NCI-H1694 treated with DMSO at 0.1 percent for 48 hours (cell line): ENCODE measurements at places on chromosomes 5 and 9.

- no peak for DNase-seq
These were observed 77.3 kb upstream of the CTSL start for GRCh38 chr9:87648606-87649005.

GRCh38 chr9:126386088-126386487 is 59.5 kb downstream of the MVB12B start:
- no peak for DNase-seq

- no peak for DNase-seq
These were observed 46.3 kb downstream of the DROSHA start for GRCh38 chr5:31485376-31486207.

GRCh38 chr5:78974011-78974410 is 11.1 kb downstream of the ARSB start:
- DNase-seq, result peak; percentile 13

DNA sequence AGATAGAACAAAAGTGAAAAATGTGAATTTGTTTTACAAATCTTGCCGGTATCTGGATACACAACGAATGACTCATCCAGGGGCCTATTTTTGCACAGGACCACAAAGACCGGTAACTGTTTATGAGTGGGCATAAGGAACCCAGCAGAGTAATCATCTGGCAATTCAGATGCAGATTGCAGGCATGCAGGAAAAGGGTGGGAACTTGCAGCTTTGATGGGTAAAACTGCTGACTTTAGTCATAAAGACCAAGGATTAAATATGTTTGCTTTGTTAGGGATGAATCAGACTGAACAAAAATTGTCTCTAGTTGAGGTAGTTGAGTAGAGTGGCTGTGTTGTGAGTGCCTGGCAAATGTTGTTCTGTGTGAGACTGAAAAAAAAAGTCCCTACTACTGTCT is 309.6 kb upstream of the CCNH start:
- no peak for DNase-seq

GRCh38 chr9:90018688-90019087 is 413.9 kb downstream of the GADD45G start:
- DNase-seq, result no peak

DNA sequence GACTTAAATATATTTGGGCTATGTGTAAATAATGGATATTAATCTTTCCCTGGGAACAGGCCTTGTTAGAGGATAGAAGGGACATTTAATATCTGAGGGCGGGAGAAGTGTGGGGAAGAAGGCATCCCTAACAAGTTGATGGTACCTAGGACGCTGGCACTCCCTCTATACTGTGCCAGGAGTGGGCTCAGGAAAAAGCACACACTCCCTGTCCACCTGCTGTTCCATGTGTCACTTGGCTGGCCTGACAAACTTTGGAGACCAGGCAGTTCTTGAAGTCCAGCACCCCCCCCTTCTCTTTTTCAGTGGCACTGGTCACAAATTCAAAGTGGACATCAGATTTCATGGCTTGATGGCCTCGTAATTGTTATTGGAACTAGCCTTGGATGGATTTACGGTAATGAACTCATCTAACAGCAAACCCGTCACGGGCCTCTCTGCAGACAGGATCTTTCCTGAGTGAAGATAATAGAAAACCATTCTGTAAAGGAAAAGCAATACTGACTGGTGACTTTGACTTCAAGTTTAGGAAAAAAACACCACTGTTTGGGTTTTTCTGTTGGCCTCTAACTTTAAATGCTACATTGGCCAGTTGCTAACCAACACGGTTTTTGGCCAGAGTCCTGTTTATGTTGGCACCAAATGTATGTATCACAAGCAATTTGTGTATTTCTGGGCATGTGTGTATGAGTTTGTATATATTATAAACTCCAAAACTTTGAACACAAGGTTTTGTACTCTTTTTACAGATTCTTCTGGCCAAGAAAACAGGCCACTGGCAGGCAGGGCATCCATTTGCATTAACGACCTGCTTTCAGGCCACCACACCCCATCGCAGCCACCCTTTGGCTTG is 552.6 kb downstream of the CCDC171 start:
- DNase-seq, result no peak

DNA sequence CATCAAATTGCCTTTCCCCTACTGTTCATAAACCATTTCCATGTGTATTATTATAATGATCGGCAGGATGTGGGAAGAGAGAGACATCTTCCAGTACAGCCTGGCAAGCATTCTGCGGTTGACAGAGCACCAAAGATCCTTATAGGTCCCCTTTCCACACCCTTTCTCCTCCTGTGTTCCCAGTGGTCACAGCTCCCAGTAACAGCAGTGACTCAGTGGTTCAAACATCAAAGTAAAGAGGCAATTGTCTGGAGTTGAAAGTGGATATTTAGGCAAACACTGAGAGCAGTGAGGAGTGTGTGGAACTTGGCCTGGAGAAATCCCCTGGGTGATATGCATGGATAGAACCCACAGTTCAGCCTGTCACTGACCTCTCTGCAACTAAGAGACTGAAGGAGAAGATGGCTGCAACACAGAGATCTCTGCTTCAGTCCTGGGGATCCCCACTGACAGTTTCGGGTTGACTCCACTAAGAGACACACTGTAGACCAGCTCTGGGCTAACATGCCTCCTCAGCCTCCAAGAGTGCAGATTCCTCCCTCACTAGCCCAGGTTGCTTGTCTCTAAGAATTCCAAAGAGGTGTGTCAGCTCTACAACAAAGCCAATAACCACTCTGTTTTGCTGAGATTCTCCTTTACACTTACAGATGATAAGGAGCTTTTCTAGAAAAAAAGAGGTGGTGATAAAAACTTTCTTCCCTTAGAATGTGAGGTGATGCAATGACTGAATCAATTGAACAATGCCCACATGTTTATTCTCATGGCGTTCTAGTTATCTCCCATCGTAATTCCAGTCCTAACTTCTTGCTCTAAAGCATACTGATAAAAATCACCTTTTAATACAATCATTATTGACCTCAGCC is 94.4 kb upstream of the IL6ST start:
- no peak for DNase-seq

- DNase-seq, result no peak
These were observed 26.7 kb downstream of the NKX2-5 start for GRCh38 chr5:173208296-173208695.

DNA sequence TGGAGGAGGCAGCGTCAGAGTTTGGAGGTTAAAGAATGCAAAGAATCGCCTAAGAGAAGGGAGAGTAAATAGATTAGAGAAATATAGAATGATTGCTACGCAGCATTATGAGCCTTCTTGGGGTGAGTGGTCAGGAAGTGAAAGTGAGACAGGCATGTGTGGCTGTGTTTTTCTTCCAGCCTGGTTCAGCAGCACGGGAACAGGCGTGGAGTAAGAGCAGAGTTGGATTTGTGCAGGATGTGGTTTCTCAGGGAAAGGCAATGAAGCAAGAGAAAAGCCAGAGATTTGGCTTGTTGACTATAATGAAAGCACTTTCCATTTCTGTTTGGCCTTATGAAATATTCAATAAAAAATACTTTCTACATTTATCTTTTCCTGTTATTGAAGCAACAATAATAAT is 34.3 kb upstream of the FRMD3 start:
- no peak for DNase-seq

- no peak for DNase-seq
These were observed 261.1 kb downstream of the SMARCA2 start for GRCh38 chr9:2276296-2276695.

DNA sequence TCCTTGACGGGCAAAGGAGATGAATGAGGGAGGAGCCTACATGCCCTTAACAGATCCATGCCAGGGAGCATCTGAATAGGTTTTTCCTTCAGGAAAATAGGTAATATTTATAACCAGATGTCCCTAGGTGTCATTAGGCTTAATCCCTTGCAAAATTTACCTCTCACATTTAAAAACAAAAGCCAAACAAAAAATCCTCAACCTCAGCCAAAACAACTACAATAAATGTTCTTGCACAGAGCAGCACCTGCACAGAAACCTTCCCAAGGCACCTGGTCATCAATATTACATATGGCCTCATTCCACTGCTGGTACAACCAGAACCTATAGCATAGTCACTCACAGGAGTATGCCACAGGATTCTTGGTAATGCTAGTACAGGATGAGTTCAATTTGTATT is 30.1 kb downstream of the SLC38A9 start:
- no peak for DNase-seq

DNA sequence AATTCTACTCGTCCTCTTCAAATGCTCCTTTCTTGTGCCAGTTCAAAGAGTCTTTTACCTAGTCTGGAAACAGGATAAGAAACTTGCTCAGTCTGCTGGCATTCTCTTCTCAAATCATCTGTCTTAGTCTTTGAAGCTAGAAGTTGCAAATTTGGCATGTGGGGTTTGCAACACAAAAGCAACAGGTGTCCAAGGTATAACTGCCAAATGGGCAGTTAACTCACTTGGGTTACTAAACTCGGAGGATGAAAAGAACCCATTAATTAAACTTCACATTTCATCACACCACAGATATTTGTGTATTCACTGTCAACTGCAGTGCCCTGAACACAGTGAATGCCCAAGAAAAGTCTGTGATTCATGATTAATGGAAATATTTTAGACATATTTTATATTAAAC is 108.0 kb upstream of the TARS1 start:
- DNase-seq, result no peak

GRCh38 chr9:38336341-38336740 is 56.2 kb upstream of the ALDH1B1 start:
- peak; percentile 73 for DNase-seq

- no peak for DNase-seq
These were observed 41.3 kb upstream of the CDKN2AIPNL start for GRCh38 chr5:134453016-134453415.

DNA sequence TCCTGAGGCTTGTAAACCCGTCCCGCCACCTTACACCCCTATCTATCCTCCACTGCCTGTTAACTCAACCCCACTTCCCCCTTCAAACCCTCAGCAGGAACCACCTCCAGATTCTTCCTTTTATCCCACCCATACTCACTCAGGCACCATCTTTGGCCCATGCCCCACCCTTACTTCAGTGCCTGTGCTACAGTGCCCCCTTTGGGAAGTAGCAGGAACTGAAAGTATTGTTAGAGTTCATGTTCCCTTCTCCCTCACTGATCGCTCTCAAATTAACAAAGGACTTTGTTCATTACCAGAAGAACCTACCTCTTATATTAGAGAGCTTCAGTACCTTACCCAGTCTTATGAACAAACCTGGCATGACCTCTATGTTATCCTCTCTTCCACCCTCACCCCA is 92.2 kb upstream of the MOCS2 start:
- DNase-seq, result no peak

DNA sequence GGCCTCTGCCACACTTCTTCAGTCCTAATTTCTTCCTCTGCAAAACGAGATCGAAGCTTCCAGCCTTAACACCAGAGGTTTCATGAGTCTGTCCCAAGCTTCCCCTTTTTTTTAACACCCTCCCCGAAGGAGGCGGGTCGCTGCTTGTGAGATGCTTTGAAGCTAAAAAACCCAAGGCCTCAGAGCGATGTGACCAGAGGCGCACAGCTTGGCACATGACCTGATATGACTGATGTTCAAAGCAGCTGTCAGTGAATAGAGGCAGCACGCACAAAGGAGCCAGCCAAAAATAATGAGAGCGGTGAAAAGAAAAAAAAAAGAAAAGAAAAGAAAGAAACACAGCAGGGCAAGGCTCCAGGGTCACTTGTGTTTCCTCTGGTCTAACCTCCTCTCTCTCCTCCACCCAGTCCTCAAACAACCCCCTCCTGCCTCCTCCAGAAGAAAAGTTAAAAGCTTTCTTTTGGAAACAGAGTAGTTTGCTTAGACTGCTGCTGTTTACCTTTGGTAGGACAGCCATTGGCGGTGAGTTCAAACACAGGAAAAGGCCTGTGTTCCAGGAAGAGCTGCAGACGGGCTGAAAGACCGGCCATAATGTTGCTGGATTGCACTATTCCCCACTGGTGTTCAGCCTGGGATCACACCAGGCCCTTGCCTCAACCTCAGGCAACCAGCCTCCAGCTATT is 10.9 kb upstream of the ZNF366 start:
- DNase-seq, result no peak

DNA sequence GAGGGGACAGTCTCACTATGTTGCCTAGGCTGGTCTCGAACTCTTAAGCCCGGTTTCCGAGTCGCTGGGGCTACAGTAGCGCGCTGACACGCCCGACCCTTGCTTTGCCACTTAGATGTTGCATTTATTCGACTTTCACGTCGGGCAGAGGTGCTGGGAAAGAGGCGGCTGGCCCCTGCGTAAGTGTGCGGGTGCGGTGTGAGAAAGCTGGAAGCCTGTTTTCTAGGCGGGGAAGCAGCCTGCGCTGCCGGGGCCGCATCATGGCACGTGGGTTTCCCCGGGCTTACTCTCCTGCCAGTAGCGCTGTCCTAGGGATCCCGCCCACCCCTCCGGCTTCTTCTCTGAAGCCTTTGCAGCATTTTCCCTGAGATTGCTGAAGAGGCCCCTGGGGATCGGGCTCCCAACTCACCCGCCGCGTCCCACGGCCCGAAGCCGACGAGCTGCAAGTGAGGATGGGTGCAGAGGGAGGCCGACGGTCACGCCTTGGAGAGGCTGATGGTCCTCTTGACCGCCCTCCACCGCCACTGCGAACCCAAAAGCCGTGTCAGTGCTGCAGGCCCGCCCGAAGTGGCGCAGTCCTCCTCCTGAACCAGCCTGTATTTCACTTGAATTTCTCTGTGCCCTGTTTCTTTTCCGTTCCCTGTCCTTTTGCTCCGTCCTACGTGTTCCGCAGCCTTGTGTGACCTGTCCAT is 5.8 kb upstream of the TRIM41 start:
- DNase-seq, result no peak

- no peak for DNase-seq
These were observed 21.0 kb upstream of the HAND1 start for GRCh38 chr5:154498994-154499393.

- no peak for DNase-seq
These were observed 36.7 kb downstream of the MRPS27 start for GRCh38 chr5:72283358-72283757.

GRCh38 chr5:57816108-57816507 is 333.5 kb upstream of the ACTBL2 start:
- DNase-seq, result no peak

DNA sequence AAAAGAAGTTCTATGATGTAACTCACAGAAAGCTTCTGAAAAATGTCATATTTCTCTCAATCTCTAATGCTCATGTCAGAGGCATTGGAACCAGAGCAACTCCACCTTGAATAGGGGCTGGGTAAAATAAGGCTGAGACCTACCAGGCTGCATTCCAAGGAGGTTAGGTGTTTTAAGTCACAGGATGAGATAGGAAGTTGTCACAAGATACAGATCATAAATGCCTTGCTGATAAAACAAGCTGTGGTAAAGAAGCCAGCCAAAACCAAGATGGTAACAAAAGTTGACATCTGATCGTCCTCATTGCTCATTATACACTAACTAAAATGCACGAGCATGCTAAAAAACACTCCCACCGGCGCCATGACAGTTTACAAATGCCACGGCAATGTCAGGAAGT is 411.1 kb upstream of the GRIA1 start:
- DNase-seq, result no peak

DNA sequence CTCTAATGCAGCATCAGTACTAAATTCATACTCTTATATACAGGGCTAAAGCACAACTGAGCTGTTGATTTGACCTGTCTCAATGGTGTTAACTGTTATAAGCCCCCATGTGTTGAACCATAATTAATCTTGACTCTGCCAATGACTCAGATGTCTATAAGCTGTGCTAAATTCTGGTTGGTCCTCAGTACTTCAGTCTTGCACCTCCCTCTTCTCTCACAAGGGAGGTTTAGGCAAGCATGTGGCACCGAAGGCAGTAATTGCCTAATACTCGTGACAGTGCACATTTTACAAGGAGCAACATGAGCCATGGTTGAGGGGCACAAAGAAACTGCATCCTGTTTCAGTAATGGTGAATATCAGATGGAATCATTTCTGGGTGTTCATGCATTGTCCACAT is 255.9 kb downstream of the TRPM3 start:
- no peak for DNase-seq
